Mesangial cell (primary cell): ENCODE measurements at places on chromosomes 2 and 18. TPM values are rescaled to one million over a fixed set of nuclear protein-coding genes. Genes with fewer than 3 reads are reported as not detected.

SATB2 gene
- total RNA-seq = 1.6 and 3.5 TPM in 2 replicates

RGPD4 gene
- total RNA-seq = not detected in 2 replicates

OSR1 gene
- total RNA-seq = 0.81 and 3.7 TPM in 2 replicates

RAB6C gene
- total RNA-seq = not detected in 2 replicates

MAP4K4 gene
- total RNA-seq = 61.2 and 77.7 TPM in 2 replicates

DNAH6 gene
- total RNA-seq = under 0.01 and 0.13 TPM in 2 replicates

ELOA2 gene
- not detected in 2 replicates for total RNA-seq

SERPINB4 gene
- not detected in 2 replicates for total RNA-seq

MLPH gene
- 79.8 and 114 TPM in 2 replicates for total RNA-seq

TXNDC2 gene
- 0.13 TPM in 1 of 2 replicates, not detected in the other for total RNA-seq

TPO gene
- not detected in 2 replicates for total RNA-seq

MAIP1 gene
- 30.6 and 46.8 TPM in 2 replicates for total RNA-seq

SOWAHC gene
- 8.9 and 10.4 TPM in 2 replicates for total RNA-seq

SOX11 gene
- total RNA-seq = 8.5 and 10.4 TPM in 2 replicates

INPP5D gene
- total RNA-seq = 0.16 and 2.7 TPM in 2 replicates

REEP1 gene
- 0.51 and 2.6 TPM in 2 replicates for total RNA-seq

CKAP2L gene
- 0.63 and 23.3 TPM in 2 replicates for total RNA-seq
